SIG-M5 (cell line): ENCODE measurements at places on chromosomes 1 and 21.

- no peak for DNase-seq
Measured at GRCh38 chr1:187244623-187245022, 415.9 kb downstream of the PLA2G4A start.

DNA sequence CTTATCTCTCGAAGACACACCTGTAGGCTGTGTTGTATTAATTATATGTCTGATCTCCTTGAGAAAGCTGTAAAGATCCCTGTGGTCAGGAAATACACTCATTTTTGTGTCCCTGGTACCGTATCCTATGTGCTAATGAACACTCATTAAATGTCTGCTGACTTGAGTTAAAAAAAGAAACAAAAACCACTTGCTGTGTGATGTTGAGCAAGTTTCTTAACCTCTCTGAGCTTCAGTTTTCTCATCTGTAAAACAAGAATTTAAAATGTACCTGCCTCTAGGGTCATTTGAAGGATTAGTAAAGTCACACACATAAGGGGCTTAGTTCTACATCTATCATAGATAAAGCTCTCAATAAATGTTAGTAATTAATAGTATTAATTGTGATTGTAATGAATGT lies 91.3 kb downstream of the VWA5B1 start:
- DNase-seq = no peak

DNA sequence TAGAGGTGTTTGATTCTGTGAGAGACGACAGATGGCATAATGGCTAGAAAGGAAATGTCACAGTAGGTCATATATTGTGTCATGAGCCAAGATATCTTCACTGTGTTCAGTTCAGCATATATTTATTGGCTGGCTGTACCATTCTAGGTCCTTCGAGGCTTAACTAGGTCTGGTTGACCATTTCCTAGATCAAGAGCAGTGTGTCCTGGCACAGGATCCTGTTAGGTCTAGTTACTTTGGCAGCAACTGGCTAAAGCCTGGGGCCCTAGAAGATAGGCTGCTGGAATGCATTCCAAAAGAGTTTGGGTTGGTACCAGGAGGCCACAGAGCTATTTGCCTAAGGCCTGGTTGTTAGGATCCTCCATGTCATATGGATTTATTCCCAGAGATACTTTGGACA lies 20.9 kb downstream of the ZBTB40 start:
- no peak for DNase-seq

GRCh38 chr1:185050823-185051451 lies 5.6 kb downstream of the RNF2 start:
- no peak for DNase-seq

DNA sequence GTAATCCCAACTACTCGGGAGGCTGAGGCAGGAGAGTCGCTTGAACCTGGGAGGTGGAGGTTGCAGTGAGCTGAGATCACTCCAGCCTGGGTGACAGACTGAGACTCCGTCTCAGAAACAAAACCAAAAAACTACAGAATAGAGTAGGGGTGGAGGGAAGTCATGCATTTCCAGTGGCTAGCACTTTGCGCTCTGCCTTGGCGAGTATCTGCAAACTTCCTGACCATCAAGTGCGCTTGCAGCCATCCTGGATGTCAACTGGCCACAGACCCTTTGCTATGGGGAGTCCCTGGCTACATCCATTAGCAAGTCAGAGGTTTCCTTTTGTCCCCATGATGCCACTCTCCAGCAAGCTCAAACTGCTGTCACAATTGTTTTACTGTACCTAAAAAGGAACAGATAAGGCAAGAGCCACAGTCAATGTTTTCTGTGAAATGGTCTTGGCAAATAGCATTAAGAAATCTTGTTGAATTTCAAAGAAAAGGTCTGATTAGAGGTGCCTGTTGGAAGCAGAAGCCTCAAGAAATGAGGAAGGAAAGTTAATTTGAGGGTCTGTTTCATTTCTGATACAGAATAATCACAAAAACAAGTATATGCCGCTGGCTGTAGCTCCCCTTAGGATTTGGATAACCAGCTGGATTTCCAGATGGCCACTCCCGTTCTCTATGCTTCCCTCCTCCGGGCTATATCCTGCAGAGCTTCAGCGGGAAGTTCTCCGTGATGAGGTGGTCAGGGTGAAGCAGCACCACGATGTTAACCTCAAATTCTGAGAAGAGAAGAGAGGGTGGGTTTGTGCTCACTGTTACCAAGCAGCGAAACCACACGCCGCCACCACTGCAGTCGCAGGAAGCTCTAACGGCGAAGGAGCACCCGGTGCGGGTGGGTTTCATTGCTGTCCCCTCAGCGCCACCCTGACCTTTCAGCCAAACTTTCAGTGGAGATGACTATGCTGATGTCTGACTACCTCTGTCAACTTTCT lies 42.0 kb downstream of the VPS26C start:
- no peak for DNase-seq

DNA sequence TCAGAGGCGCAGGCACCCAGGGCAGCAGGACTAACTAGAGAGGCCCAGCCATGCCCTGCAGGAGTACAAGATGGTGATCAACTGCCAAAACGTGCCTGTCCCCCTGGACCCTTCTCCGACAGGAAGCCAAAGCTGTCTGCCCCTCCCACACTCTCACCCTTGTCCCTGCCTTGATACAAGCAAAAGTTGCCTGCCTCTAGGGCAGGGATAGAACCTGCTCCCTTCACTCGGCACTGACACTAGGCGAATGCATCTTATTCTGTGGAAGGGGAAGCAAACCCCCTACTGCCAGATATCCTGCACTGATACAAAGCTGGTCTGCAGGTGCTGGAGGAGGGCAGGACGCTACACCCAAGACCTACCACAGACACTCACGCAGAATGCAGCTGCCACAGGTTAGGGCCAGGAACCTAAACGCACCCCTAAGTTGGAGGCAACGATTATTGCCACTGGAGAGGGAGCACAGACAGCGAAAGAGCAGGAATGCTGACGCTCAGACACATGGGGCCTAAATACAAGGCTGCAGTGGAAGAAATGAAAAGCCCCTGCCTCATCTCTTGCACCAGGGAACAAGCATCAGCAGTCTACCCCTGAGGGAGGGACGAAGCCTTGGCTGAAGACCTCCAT lies 3.7 kb downstream of the TARBP1 start:
- DNase-seq = no peak

DNA sequence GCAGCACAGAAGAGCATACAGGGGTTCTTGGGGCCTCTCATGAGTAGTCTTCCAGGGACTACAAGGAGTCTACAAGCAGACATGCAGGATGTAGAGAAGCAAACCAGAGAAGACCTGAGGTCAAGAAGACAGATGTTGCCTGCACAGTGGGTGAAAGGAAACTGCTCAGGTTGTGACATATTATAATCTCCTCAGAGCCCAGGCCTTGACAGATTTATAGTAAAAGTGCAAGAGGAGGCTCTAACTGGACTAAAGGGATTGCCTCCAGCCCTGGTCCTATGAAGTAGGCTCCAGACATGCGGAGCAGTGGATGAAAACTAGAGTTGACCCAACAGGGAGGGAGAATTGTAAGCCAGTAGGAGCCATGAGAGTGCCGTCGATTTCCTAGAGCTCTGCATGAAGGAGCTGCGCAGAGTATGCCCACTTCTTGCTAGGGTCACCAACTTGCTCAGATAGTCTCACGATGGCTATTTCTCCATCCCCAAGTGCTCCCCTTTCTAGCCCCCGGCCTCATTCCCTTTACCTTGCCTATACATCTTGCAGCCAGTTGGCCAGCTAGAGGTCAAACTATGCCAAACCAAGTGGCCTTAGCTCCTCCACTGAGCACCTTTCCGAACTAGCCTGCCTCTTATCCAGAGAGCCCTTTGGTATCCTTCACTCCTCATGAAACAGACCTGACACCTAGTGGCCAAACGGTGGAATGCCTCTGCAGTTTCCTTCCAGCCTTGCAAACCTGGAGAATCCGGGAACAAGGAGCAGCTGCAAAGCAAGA lies 36.2 kb upstream of the IPO9 start:
- DNase-seq = peak; percentile 24

DNA sequence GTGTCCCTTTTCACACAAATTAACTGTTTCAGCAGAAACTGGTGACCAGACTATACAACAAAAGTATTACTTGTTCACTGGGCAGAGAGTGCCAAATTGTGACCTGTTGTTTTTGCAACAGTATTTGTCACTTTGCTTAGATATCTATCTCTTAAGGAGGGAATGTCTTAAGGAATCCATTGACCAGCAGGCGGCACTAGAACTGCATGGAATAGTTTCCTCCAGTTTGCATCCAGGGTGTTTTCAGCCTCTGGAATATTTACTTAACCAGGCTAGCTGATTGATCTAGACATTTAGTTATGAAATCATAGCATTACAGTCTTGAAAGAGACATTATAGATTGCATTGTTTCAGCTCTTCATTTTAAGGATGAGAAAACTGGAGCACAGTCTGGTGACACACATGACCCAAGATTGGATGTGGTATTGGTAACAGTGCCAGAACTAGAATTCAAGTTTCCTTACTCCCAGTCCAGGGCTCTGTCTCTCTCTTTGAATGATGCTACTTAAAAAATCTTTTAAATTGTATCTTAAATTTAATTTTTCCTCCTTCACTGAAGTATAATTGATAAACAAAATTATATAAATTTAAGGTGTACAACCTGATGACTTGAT lies 16.9 kb downstream of the RPTN start:
- no peak for DNase-seq

GRCh38 chr1:230807561-230808280 lies 60.5 kb downstream of the CAPN9 start:
- DNase-seq = no peak

- no peak for DNase-seq
Measured at GRCh38 chr1:55046871-55047270, 7.5 kb downstream of the PCSK9 start.

DNA sequence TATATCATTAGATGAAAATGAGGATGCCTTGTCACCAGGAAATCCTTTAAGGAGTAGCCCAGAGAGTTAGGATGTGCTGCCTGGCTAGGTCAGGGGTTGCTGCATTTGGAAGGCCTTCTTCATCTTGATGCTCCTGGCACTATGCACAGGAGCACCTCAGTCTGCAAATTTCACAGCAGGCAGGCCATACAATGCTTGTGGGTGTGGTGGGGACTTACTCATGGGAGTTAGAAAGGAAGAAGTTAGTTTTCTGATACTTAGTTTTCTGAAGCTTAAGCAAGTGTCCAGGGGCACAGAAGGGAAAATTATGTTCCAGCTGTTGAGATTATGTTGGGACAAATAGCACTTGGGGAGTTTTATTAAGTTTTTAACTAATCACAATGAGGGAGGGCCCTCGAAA lies 11.4 kb downstream of the HLX start:
- no peak for DNase-seq

- no peak for DNase-seq
Measured at GRCh38 chr1:212328248-212328647, 43.0 kb downstream of the PPP2R5A start.

- DNase-seq = no peak
Measured at GRCh38 chr1:55632058-55632457, 416.9 kb upstream of the USP24 start.

DNA sequence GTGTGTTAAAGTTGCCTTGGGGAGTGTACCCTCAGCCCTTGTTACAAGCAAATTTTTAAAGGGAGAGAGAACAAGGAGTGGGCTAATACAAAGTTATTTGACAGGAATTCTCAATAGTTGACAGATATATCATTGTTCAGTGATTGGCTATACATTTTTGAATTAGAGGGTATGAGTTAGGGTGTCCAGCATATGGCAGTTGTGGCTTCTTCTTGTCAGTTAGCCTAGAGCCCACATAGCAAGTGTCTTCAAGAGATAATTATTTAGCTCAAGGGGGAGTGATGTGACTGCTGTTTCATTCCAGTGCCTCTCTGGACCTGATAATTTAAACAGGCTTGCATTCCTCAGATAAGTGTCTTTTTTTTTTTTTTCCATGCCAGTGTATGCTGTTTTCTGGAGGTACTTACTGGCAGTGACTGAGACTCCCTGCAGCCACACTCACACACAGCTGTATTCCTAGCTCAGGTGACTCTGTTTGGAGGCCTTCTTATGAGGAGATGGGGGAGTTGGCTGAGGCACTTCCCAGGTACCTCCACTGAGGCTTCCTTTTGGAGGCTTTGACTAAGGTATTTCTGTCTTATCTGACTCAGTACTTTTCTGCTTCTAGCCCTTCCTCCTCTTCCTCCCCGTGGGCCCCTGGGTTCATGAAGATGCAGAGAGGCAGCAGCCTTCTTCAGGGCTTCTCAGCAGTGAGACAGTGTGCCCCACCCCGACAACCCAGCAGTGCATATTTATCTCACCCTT lies 32.3 kb downstream of the IVNS1ABP start:
- DNase-seq = no peak
